ENCODE measurements at places on chromosomes 4 and X. TPM values are rescaled to one million over a fixed set of nuclear protein-coding genes. Genes with fewer than 3 reads are reported as not detected.

DNA sequence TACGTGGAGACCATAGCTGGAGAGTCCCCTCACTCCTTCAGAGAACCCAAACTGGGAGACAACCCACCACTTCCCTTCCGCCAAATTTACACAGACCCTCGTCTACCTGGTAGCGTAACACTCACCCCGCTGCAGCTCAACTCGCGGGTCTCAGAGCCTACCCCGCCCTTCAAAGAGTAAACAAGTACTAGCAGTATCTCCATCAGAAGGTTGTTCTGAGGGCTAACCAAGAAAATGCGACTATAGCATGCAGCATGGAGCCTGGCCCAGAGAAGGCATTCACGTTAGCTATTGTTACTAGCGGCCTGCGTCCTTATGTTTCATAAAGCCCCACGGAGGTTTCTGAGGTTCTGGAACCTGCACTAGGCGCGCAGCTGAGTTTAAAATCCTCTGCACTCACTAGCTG lies 531 bp upstream of the MANBA start:
- DNase-seq = no peak

The TMEM154 gene
- 70.9 TPM for total RNA-seq

The GC gene
- total RNA-seq = 71.9 TPM

DNA sequence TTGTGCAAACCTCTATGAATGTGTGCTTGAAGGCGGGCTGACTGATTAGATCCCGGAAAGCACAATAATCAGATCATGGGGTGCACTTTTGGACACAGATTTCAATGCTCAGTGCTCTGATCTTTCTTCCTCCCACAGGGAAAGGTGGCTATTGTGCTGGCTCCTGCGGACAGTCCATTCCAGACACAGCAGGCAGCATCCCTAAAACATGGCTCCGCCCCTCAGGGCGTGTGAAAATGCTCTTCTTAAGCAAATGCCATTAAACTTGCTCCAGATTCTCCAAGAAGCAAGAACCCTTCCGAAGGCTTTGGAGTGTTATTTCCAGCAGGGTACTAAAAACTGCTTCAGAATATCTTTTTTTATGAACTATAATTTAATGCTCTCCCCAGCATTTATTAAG lies 100.0 kb downstream of the SLC2A9 start:
- no peak for DNase-seq

GRCh38 chr4:27141530-27141929 lies 280.9 kb downstream of the STIM2 start:
- no peak for DNase-seq

DNA sequence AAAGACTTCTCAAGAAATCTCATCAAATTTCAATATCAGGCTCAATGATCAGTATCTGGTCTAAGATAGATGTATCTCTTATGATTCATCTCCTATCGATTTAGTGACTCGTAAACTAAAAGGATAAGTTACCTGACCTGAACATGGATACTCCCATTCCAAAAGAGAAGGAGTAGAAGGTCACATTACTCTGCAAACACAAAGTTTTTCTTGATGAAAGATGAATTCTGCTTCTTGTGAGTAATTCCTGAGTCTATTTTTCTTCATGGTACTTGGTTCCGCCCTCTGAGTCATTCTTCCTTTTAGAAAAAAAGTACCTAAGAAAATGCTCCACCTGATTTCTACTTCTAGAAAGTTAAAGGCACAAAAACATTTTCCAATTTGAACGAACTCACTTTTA lies 223.1 kb upstream of the SLIT2 start:
- no peak for DNase-seq

Data from type B pancreatic cell (in vitro differentiated cells).